ENCODE measurements at places on chromosomes 6 and 20.

DNA sequence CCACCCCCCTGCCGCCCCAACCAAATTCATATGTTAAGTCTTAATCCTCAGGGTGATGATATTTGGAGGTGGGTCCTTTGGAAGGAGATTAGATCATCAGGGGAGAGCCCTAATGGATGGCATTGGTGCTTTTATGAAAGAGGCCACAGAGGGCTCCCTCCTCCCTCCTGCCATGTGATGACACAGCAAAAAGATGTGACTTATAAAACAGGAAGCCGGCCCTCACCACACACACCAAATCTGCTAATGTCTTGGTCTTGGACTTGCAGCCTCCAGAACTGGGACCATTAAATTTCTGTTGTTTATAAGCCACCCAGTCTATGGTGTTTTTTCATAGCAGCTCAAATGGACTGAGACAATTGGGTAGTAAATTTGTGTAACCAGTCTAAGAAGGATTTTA, 176.3 kb downstream of the ADGRG6 start:
- DNase-seq = no peak

GRCh38 chr6:11393713-11394627, 143.6 kb upstream of the TMEM170B start:
- DNase-seq = no peak

DNA sequence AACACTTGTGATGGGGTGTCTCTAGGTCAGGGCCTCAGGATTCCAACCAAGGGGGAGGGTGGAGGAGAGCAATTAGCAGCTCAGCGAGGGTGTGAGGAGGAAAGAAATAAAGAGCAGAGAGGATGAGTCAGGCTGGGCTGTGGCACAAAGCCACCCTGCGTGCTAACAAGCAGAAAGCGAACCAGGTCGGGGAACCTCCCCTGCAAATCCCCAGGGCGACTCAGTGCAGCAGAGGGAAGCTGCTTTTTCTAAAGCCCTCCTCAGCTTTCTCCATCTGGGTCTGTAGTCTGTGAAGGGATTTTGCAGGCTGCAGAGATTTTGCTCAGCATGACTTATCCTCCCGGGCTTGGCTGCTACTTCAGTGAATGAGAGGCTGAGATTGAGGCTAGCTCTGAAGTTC, 6.6 kb upstream of the SPO11 start:
- DNase-seq = no peak

- no peak for DNase-seq
These were observed 50.5 kb downstream of the HIVEP1 start for GRCh38 chr6:12062605-12063004.

DNA sequence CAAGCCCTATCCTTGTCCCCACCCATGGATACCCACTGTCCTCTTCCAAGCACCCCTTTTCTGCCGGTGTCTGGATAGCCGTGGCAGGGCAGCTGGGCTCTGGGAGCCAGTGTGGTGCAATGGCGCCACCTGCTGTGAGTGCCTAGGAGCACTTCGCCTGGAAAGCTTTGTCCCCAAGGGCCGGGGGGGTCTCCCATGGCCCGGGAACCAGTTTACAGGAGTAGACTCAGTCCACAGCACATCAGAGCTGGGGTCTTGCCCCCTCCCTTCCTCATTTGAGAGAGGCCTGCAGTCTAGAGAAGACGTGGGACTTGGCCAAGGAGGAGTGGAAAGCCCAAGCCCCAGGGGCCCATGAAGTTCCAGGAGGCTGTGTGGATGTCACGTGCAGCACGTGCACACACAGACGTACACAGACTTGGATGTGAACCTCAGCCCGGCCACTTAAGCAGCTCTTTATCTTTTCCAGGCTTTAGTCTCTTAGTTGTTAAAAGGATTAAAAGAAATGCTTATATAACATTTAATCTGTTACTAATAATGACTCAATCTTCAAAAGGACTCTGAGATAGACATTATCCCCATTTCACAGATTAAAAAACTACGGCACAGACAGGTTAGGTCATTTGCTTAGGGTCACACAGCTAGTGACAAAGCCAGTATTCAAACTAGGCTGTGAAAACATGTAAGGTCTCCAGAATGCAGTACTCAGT, 40.9 kb upstream of the CDH22 start:
- peak; percentile 81 for DNase-seq

DNA sequence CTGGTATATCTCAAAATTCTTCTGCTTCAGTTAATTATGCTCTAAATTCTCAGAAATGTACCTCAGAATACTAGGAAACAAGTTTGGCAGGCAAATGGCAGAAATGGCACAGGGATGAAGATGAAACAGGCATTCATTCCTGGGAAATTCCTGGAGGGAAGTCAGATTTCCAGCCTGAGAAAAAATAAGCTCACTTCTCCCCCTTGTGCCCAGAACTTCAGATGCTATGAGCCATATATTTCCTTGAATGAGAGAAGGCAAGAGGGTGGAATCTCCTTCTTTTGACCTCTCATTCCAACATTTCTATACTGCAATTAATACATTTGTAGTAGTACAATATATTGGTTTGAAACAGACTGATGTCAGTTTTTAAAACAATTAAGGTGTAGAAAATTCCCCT, 22.8 kb downstream of the RGS17 start:
- DNase-seq = no peak

- no peak for DNase-seq
These were observed 38.3 kb downstream of the METTL24 start for GRCh38 chr6:110319843-110320242.

GRCh38 chr6:36691612-36692011, 6.0 kb upstream of the RAB44 start:
- no peak for DNase-seq

DNA sequence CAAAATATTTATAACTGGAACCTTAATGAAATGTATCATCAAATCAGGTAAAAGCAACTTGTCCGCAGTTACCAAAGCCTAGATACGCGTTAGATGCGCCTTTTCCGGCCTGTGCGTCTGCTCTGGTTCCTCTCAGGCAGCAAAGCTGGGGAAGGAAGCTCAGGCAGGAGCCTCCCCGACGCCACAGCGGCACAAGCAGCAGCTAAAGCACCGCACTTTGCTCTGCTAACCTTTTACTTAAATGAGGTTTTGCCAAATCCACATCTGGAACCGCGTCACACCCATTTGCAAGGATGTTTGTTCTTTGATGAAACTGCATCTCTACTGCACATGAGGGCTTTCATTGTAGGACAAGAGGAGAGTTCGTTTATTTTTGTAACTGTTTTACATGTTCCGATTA, 36.8 kb downstream of the THBS2 start:
- DNase-seq = no peak

DNA sequence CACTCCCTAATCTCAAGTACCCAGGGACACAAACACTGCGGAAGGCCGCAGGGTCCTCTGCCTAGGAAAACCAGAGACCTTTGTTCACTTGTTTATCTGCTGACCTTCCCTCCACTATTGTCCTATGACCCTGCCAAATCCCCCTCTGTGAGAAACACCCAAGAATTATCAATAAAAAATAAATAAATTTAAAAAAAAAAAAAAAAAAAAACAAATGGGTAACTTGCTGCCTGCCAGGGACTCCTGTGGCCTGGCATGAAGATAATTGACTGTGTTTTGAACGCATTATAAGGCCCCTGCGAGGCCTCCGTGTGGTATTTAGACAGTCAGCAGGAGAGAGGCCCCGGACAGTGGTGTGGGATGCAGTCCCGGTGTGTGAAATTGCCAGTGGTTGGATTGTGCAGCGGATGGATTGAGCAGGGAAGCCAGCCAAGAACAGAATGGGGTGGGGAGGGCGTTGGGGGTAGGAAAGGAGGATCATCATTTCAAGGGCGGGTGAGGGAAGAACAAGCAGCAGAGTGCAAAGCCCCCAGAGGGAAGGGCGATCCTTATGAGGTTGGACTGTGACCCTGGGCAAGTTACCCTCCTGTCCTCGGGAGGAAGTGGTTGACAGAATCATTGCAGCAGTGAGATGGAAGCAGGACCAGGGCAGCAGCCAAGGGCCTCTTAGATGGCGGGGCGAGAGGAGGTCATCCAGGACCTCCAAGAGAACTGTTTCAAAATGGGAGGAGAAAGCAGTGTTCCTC, 43.3 kb downstream of the PPARD start:
- no peak for DNase-seq

- DNase-seq = no peak
These were observed 532.5 kb downstream of the KIF16B start for GRCh38 chr20:16040742-16041141.

DNA sequence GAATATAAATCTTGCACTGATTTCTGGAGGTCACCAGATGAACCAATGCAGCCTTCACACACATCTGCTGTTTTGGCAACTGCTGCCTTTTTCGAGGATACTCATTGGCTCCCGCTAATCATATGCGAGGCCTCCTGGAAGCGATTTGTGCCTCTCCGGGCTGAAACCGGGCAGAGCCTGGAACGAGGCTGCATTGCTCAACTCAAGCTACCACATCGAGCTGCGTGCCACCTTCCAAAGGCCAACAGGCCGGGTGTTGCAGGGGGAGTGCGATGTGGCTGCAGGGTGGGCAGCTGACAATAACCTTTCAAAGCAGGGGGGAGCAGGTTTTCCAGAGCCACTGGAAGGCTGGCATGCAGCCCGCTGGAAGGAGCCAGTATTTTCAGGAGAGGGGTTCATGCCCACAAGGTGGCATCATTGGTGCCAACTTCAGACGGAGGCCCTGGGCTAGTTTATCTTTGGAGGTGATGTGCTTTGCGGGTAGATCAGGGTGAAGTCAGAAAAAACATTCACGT, 122.6 kb upstream of the IFNGR1 start:
- DNase-seq = no peak

- no peak for DNase-seq
These were observed 4.6 kb downstream of the UNC93A start for GRCh38 chr6:167295495-167296292.
